Stimulated activated naive CD4-positive, alpha-beta T cell (primary cell): ENCODE measurements at places on chromosomes 3 and 15.

GRCh38 chr15:62582580-62582979 is 417.5 kb upstream of the C2CD4B start:
- no peak for DNase-seq

DNA sequence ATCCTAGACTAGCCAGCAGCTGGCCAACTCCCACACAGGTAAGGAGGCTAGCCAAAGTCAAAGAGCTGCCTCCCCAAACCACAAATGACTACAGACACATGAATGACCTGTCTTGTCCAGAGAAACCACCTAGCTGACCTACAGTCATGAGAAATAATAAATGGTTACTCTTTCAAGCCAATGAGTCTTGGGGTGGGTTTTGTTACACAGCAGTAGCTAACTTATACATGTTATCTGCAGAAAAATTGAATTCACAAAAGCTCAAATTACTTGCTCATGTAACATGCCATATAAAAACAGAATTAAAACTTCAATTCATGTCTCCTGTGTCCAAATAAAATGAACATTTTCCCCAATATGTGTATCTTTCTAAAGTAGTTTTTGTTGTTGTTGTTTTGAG is 307.4 kb upstream of the NR2F2 start:
- DNase-seq = no peak

GRCh38 chr3:183962807-183963206 is 54.9 kb downstream of the ABCC5 start:
- DNase-seq = no peak

DNA sequence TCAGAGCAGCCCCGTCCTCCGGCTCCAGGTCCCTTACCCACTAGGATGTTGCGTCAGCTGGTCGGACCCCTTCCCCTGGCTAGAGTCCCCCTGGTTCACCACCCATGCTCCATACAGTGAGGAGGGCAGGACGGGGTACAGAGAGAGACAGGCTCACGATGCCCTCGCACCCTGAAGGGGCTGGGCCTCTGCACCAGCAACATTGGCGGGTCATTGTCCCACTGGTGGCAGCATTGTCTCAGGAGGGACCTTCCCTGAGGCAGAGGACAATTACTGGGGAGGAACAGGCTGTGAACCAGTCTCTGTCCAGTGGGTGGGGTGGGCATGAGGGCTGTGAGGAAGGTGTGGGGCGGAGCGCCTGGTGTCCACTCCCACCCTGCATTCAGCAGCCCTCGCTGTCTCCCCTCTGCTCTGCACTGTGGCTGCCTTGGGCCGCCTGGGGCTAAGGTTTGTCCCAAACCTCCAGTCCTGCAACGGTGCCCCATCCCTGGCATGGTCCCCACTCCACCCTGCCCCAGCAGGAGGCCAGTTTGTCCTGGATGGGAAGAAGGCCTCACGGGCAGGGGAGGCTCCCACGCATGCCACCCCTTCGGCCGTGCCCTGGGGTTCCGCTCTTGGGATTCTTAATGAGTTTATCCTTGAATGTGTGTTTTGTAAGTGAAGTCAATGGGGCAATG is 48.0 kb upstream of the KLF13 start:
- no peak for DNase-seq

DNA sequence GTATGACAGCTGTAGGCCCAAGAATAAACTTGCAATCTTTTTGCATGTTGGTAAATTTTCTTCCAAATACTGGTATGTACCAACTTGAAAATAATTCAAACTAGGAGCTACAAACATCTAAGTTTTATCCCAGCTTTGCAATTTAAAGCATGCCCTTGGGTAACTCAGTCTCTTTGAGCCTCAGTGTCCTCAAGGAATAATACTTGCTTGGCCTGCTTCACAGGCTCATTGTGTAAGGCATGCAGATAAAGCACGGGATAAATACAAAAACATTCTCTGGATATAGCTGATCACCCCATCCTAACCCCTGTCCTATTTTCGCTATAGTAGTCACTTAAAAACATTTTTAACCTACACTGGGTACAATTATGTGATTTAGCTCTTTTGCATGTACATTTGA is 9.6 kb upstream of the TMEM44 start:
- DNase-seq = no peak

- no peak for DNase-seq
Measured at GRCh38 chr3:71430941-71431552, 152.5 kb downstream of the FOXP1 start.

- DNase-seq = no peak
Measured at GRCh38 chr15:93500155-93500554, 411.1 kb upstream of the RGMA start.

GRCh38 chr3:175620532-175620931 is 761.4 kb downstream of the NAALADL2 start:
- no peak for DNase-seq

DNA sequence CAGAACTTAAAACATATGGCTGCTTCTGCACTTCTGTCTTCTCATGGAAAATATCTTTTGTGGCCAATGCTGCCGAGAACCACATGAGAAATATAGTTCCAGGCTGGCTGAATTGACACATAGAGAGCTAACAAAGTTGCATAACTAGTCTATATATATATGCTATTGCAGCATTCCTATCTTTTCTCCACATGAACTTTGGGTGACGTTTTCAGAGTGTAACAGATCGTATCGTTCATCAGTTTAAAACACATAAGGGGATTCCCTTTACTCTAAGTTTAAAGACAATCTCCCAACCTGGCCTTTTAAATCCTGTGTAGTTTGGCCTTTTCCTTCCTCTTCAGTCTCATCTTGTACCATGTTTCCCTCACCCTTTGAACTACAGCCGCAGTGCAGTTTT is 394.2 kb upstream of the CBLB start:
- DNase-seq = no peak

DNA sequence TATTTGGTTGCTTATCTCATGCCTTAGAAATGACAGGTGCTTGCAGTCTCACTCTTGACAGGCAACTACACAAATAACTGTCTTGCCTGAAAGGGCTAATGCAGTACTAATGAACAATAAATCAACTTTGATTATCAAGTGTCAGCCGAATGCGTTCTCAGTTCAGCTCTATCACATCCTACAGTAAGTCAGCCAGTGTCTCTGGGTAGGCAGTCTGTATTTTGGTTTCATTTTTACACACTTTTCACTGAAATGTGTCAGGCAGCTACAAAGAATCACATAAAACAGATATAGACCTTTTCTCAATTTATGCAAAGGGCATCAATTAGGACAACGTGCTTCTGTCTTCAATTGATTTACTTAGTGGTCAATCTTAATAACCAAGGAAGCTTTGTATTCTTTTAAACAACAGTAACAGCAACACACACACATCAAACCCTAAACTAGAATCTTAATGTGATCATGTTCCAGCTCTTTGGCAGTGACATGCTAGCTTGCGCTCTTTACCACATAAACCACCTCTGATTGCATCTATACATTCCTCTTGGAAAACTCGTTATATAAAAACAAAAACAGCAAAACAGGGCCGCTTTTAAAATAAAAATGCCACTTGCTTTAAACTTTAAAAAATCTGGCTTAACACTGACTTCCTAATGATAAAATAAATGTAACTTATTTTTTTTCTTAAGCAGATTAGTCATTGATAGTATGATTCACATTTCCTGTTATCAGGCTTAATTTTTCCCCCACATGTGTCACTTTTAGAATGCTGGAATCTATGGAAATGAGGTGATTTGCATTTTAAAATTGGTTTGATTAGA is 520.4 kb downstream of the FOXP1 start:
- no peak for DNase-seq

GRCh38 chr3:157662171-157662570 is 159.0 kb upstream of the VEPH1 start:
- no peak for DNase-seq

DNA sequence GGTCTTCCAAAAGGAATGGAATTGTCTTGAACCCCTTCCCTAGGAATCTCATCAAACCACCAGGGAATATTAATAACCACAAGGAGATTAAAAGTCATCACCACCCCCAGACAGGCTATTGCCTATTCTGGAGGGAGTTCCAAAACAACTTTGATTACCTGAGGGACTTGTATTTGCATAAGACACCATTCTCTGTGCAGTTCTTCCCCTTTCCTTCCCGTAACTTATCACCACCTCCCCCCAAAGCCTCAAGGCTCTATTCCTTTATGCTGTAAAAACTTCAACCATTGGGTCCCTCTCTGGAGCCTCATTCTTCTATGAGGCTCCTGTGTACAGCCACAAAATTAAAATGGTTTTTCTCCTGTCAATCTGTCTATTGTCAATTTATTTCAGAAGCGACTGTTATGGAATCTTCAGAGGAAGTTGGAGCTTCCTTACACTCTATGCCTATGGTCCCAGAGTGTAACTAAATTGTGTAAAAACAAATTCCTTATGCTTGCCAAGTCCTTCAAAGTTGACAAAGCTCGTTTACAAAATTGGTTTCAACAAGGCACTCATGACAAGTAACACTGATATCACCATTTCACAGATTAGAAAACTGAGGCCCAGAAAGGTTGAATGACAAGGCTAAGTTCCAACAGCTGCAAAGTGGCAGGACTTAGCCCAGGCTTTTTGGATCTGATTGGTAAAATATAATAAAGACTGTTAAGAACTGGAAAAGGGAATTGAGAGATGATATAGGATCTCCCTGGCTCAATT is 68.3 kb upstream of the HERC1 start:
- no peak for DNase-seq

- DNase-seq = no peak
Measured at GRCh38 chr3:188869628-188870027, 302.1 kb upstream of the TPRG1 start.
